GOT3 (cell line): ENCODE measurements at places on chromosomes 6 and 20.

DNA sequence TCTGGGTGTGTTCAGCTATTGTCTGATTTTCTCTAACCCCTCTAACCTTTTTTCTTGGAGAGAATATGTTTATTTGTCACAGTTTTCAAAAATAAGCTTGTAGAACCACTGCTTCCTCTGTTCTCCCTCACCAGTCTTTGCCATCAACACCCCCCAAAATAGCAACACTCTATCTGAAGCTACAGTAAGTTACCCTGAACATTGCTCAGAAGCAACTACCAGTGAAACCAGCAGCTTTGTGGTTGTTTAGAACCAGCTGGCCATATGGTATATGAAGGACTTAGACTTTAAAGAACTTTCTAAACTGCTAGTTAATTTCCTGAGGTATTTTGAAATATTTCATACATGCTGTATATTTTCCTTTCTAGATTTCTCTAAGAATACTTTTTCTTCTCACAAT, 242.9 kb downstream of the KHDRBS2 start:
- no peak for DNase-seq

DNA sequence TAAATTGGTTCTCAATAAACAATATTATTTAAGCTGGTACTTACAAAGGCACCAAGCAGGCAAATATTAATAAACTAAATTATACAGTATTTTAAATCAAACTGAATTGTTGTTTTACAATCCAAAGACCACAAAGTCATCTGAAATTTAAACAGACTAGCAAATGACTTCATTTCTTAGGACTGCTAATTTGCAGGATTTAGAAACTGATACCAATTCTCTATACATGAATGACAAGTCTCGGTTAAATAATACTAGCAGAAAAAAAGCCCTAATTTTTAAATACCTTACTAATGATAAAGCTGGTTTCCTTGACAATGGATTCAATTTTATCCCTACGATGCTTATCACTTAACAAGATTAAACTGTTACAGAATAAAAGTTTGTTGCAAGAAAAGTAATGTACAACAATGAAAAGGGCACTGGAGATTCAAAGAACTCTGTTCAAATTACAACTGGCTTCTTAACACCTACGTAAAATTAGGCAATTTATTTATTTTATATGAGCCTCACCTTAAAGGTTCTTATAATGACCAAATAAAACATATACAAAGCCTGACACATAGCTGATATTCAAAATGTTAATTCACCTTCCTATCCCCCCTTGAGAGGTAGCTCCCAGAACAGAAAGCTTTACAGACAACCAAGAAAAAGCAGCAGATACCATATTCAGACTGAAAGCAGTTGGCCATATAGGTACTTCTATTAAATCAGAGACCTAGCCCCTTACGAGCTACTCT, 33.1 kb downstream of the HBS1L start:
- DNase-seq, result no peak

DNA sequence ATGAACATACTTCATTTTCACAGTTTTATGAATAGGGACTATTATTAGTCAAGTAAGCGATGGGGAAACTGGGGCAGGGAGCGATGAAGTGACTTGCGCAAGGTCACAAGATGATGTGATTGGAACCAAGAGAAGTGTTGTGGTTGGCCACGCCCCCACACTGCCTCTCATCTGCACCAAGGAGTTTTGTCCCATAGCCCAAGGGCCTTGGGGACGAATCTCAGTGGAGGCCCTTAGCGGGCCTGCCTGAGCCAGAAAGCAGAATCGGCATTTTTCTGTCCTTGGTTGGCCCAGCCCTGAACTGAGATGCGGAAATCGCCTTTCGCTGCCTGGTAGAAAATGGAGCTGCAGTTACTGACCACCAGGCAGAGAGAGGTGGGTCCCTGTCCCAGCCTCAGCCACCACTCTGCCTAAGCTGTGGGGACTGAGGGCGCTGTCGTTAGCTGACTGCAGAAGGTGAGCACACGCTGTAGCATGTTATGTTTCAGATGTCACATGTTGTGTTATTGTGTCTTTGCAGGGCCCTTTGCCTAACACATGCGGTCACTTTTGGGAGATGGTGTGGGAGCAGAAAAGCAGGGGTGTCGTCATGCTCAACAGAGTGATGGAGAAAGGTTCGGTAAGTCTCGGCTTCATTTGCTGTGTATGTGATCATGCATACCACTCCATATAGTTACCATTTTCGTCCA, 57.8 kb downstream of the PTPN1 start:
- no peak for DNase-seq

DNA sequence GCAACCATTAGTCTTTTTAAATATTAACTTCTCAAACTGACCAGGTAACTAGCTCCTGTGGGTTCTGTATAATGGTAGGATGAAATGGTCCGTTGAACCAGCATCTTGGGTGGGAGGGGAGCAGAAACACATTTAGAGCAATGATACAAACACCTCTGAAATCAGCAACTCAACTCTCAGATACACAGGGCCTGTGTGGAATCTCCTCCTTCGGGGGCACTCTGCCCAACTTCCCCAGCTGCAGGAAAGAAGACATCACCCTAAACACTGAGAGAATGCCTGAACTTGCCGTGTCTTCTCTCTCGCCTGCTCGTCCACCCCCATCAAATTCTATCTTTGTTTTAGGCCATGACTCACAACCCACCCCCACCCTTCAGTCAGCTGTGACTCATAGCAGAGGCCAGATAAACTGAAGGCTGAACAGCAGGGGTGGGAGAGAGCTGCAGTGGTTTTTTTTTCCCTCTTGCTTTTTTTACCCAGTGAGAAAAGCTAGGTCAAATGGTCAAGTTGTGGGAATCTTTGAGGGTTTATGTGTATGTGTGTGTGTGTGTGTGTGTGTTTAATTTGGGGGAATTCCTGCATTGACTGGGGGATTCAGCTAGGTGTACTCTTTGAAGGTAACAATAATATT, 593.4 kb upstream of the JAG1 start:
- no peak for DNase-seq

DNA sequence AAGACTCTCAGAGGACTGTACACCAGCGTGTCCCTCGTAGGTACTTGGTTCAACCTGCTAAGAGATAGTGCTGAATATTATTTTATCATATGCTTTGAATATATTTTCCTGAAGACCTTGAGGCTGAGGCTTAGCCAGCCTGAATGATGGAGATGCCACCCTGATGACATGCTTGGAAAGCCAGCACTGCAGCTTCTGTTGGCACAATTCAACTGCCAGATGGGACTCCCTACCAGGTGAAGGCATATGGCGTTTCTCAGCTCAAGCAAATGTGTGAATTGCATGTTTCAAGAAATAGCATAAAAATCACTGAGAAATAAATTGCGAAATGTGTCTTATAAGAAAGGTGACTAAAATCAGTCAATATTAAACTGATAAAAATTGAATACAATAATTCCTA, 228.1 kb upstream of the CST7 start:
- no peak for DNase-seq

DNA sequence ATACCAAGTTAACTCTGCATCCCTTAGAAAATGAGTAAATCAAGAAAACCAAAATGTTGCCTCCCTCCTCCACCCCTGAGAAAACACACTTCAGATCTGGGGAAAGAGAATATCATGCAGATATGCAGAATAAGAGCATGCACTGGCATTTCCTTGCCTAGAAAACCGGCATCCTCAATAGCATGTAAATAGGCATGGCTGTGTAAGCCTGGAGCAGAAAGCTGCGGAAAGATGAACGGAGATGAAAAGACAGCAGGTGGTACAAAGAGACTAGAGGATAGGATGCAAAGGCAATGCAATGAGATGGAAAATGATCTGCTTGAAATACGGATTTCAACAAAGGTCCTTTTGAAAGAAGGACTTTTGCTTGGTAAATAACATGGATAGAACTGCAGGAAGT, 10.3 kb upstream of the GGTLC1 start:
- DNase-seq, result no peak

DNA sequence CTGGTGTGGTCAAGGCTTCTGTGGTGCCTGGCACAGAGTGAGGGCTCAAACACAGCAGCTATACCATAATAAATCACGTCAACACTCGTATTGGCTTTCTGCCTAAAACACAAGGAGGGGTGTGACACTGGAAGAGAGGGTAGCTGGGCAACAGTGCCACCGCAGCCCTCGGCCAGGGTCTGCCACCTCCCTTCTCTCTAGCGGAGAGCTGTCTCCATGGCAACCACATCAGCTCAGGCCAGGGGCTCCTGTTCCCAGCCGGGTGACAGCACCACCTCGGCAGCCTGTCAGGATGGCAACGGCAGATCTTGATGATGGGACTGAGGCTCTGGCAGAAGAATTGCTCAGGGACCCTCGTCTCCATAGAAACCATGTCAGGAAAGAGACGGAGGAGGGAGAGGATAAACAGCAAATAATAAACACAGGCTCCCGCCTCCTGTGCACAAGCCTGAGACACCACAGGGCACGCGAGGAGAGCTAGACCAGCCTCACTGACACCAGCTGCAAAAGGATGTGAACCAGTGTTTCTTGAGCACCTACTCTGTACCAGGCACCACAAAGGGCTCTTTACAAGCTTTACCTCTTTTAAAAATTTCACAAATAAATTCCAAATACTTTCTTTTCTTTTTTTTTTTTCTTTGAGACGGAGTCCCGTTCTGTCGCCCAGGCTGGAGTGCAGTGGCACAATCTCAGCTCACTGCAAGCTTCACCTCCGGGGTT, 50.4 kb upstream of the TLDC2 start:
- no peak for DNase-seq

GRCh38 chr20:64037199-64037497, 1.2 kb downstream of the C20orf204 start:
- no peak for DNase-seq

DNA sequence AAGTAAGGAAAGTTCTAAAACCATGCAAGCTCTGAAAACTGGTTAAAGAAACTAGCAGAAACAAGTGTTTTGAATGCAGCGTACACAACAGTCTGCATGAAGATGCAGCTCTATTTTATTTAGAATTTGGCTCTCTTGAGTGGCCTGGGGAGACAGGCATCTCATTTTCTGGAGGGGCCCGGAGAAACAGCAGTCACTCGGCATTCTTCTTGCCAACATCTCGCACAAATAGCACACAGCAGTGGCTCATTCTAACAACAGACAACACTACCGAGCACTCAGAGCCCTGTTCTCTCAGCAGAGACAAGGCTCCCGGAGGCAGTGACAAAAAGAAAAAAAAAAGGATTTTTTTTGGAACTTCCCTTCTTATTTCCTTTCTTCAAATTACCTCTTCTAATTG, 108.5 kb upstream of the STMND1 start:
- no peak for DNase-seq

DNA sequence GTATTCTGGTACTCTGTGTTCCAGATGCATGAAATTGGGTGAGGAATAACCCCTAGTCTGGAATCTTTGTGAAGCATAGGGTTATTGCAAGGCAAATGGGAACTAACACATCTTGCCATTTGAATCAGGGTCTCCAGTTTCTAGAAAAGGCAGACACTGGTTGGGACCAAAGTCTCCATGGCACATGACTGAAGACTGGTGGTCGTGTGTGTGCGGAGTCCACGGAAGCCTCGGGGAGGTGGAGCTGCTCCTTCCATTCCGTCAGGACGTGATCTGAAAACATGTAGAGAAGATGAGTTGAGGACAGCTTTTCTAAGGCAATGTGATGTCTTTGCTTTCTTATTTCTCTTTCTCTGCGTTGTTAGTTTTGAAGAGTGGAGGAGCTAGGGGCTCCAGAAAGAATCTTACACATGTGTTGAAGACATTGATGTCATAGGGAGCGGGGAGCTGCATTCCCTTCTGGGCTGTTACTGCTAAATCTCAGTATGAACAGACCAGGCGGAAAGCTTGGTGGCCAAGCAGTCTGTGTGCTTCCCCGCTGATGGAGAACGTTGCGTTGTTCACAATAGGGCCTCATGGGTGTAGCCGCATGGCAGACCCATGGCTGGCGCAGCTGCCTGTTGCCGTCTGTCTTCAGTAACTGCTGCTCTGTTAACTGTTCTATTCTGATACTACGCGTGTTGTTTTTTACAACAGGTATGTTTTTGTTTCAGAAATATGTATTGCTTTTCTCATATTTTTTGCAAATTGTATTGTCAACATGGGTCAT, 4.8 kb upstream of the SLC17A9 start:
- no peak for DNase-seq

- DNase-seq, result no peak
These were observed 35.9 kb upstream of the MDFI start for GRCh38 chr6:41602422-41602743.

DNA sequence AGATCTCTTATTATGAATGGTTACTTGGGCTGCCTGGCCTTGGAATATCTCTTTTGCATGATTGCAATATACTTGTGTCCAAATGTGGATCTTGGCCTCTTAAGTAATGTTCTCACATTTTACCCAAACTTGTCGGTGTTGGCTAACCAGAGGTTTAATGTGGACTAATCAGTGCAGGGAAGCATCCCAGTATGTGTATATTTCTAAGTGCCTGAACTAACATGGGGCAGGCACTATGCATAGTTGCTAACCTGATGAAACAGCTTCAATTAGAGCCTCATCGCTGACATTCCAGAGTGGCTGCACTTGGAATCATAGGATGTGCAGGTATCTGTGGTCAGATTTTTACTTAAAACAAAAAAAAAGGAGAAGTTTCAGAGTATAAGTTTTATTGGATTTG, 160.0 kb downstream of the PDE7B start:
- no peak for DNase-seq

- DNase-seq, result no peak
These were observed 329.4 kb upstream of the MAN1A1 start for GRCh38 chr6:119678961-119679360.

DNA sequence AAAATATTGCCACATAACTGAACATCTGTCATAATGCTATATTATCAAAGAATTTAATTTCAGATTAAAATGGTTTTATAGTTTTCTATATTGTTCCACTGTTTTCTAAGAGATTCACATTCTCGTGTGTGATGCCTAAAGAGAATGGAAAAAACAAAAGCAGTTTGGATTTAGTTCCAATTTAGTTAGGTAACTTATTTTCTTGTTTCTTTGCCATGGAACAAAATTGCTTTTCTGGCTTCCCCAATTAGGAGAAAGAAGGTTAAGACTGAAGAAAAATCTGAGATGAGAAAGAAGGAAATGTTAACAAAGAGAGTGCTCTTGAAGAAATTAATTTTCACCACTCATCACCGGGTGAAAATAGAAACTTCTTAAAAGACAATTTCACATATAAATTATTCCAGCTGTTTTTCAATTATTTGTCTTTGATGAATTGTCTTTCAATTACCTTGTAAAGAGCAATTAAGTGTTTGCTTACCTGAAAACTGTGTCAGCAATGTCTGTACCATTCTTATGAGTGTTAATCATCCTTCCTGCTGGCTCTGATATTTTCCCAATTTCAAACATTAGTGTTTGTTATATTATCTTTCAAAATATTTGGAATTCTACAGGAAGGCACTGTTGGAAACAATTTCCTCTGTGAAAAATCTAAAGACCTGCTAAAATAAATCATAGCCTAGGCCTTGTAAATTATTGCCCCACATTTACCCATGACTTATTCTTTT, 19.5 kb downstream of the PHACTR2 start:
- no peak for DNase-seq
